ENCODE measurements at places on chromosomes 3 and 15. TPM values are rescaled to one million over a fixed set of nuclear protein-coding genes. Genes with fewer than 3 reads are reported as not detected.

DNA sequence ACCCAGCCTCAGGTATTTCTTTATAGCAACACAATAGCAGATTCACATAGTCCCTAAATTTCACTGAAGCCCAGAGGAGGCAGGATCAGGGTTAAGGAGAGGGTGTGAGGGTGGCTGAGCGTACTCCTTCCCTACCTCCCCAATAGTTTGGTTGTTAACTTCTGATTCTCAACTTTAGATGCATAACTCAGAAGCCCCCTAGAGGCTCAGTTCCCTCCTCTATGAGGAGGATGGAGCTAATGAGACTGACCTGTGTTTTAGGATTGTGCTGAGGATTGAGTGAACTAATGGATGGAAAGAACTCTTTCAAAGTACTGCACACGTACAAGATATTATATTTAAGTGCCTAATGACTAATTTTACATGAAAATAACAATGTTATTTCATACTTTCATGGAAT, 249.3 kb upstream of the SOX14 start:
- DNase-seq, result no peak
- H3K4me1 ChIP-seq, result no peaks in the 10 kb centered on the region
- H3K36me3 ChIP-seq, result no peaks in the 10 kb centered on the region

DNA sequence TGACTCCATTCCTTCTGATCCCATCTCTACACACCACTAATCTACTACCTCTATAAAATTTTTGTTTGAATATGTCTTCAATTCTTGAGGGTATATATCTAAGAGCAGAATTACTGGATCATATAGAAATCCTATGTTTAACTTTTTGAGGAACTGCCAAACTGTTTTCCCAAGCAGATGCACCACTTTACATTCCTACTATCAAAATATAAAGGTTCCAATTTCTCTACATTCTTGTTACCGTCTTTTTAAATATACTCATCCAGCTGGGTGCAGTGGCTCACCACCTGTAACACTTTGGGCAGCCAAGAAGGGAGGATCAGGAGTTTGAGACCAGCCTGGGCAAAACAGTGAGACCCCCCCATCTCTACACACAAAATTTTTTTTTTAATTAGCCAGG, 268.0 kb downstream of the SCAPER start:
- no peaks in the 10 kb centered on the region for H3K4me1 ChIP-seq
- H3K27me3 ChIP-seq, result no peaks in the 10 kb centered on the region
- no peak overlapping the region for H3K27ac ChIP-seq
- DNase-seq, result no peak
- H3K4me3 ChIP-seq, result no peak overlapping the region

- DNase-seq, result no peak
- H3K36me3 ChIP-seq, result peaks cover 4% of the 10 kb centered on the region
- peak overlapping the region; percentile 85 for H3K4me3 ChIP-seq
Measured at GRCh38 chr3:30628901-30629590, 22.6 kb downstream of the TGFBR2 start.

- peaks cover 17% of the 10 kb centered on the region for H3K36me3 ChIP-seq
- no peak overlapping the region for H3K27ac ChIP-seq
- DNase-seq, result no peak
- H3K4me3 ChIP-seq, result no peak overlapping the region
- H3K27me3 ChIP-seq, result no peaks in the 10 kb centered on the region
Measured at GRCh38 chr3:171168086-171168485, 141.6 kb upstream of the SLC2A2 start.

GRCh38 chr3:165185707-165186327, 10.4 kb downstream of the SLITRK3 start:
- no peak overlapping the region for H3K4me3 ChIP-seq
- peak; percentile 40 for DNase-seq
- H3K36me3 ChIP-seq, result no peaks in the 10 kb centered on the region
- H3K27ac ChIP-seq, result no peak overlapping the region

GRCh38 chr3:113668015-113668414, 28.4 kb downstream of the USF3 start:
- H3K4me3 ChIP-seq, result no peak overlapping the region
- no peaks in the 10 kb centered on the region for H3K27me3 ChIP-seq
- peaks cover 11% of the 10 kb centered on the region for H3K4me1 ChIP-seq
- H3K36me3 ChIP-seq, result peaks cover 3% of the 10 kb centered on the region

DNA sequence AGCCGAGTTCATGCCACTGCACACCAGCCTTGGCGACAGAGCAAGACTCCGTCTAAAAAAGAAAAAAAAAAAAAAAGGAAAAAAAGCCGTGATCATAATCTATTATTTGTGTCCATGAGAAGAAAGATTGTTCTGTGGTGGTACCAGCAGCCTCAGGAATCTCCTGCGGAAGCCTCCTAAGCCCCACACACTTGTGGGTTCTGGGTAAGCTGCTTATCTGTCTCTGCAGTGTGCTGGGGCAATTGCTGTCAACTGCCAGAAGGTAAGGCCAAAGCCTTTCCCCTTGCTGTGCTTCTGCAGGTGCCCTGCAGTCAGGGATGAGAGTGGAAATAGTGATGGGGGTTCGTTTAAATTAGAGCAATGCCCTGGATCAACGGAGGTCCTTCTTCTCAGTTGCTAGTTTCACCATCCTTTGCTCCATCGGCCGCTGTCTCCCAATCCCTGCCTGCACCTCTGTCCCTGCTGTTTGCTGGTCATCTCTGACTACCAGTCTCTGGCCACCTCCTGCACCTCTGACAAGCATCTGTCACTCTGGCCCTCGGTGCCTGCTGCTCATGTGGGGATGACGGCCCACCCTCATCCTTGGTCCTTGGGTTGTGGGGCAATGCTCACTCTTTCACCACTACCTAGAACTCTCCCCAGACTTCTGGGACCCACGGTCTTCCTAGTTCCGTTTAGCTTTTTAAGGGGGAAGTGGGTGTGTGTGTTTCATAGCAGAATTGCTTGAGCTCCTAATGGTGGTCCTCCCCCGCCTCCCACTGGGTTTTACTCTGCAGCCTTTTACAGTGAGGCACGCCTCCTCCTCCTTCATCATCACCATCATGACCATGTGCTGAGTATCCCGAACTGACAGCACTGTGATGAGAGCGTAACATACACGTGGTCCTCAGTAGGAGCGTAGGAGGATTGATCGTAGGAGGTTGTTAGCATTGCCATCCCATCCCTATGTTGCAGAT, 25.5 kb downstream of the CHRD start:
- no peaks in the 10 kb centered on the region for H3K4me1 ChIP-seq
- H3K4me3 ChIP-seq, result no peak overlapping the region
- no peak overlapping the region for H3K27ac ChIP-seq
- no peak for DNase-seq
- H3K36me3 ChIP-seq, result no peaks in the 10 kb centered on the region
- H3K27me3 ChIP-seq, result peaks cover 10% of the 10 kb centered on the region

DNA sequence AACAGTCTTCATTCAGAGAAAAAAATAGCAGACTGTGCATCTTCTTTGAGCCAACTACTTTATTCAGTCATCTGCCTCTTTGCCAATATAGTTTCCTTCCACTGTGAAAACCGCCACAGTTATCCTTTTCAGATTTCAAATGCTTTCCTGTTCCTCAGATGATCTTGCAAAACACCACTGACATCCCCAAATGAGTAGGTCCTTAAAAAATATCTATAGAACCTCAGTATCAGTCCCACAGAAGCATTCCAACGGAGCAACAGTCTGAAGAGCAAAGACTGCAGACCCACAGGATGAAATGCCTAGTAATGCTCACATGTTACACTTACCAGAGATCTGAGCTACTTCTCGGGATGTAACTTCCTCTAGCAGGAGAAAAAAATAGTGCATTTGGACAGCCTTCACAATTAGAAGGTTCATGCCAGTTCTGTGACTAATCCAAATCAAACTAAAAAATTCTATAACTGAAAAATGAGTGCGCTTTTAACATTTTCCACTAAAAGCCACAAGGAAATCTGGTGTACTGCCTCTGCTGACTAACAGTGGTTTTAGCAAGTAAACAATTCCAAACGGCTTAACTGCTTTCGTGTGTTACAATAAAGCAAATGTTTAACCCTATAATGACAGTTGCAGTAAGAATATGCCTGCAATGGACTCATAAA, at the start of gene ANKRD28:
ANKRD28 (minus strand) TSS at position 338 of the 662 bp plus-strand sequence. CDS start 1,458 bp downstream, outside the sequence.
- peak within 1 kb of the TSS; percentile 94 for H3K4me3 ChIP-seq
- peaks cover 8% of the 10 kb centered on the region for H3K36me3 ChIP-seq
- no peaks in the 10 kb centered on the region for H3K27me3 ChIP-seq
- H3K4me1 ChIP-seq, result peaks cover 88% of the 10 kb centered on the region

DNA sequence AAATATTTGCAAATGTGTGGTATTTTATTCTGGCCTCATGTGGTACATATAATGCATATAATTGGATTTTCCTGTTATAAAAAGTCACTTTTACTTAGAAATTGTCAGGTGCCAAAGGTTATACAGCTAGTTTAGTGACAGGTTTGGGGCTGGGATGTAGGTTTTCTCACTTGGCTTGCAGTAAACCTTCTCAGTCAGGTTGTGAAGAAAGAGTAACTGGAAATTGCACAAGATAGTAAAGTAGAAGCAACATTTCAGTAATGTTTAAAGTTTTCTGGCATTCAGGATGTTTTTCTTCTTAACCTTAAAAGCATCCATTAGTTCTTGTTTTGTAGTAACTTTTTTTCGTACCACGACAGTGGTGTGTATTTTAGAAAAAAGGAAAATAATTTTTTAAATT, 53.9 kb downstream of the MEF2A start:
- H3K4me3 ChIP-seq, result no peak overlapping the region
- peaks cover 38% of the 10 kb centered on the region for H3K4me1 ChIP-seq
- H3K36me3 ChIP-seq, result peaks cover 2% of the 10 kb centered on the region
- H3K27me3 ChIP-seq, result no peaks in the 10 kb centered on the region
- DNase-seq, result no peak

- H3K27ac ChIP-seq, result no peak overlapping the region
- no peak overlapping the region for H3K4me3 ChIP-seq
- H3K27me3 ChIP-seq, result no peaks in the 10 kb centered on the region
- no peaks in the 10 kb centered on the region for H3K36me3 ChIP-seq
Measured at GRCh38 chr15:74037171-74038117, 42.9 kb downstream of the PML start.

- H3K36me3 ChIP-seq, result no peaks in the 10 kb centered on the region
- no peak for DNase-seq
- H3K4me3 ChIP-seq, result no peak overlapping the region
- H3K4me1 ChIP-seq, result peaks cover 31% of the 10 kb centered on the region
- peaks cover 13% of the 10 kb centered on the region for H3K27me3 ChIP-seq
Measured at GRCh38 chr3:151900460-151900859, 27.0 kb downstream of the SUCNR1 start.

DNA sequence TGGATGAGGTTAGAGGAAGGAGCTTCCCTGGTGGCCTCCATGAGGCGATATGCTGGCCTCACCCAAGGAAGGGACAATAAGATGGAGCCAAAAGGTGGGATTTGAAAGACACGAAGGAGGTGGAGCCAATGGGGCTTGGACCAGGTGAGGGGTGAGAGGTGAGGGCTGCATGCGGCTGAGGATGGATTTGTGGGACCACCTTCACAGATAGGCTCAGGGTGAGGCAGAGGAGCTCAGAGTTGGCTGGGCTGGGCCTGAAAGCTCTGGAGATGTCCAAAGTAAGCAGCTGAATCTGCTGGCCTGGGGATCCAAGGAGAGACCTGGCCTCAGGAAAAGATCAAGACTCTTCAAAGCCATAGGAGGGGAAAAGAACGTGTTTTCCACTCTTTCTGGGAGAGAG, 49.8 kb downstream of the EXOG start:
- no peak overlapping the region for H3K27ac ChIP-seq
- no peaks in the 10 kb centered on the region for H3K27me3 ChIP-seq
- DNase-seq, result no peak
- H3K36me3 ChIP-seq, result no peaks in the 10 kb centered on the region
- H3K4me3 ChIP-seq, result no peak overlapping the region

DNA sequence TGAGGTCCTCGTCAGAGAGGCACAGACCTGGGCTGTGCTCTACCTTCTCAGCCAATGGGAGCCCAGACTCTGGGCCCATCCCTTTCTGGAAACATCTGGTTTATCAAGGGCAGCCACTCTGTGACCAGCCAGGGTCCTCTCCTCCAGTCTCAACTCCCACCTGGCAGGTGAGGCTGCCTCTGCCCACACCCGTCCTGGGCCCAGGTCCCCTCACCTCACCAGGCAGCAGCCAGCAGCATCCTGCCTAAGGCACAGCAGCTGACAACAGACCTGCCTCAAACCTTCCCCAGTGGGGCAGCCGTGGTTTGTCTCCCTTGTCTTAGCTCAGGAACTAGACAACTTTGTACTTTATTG, 8.7 kb upstream of the VIPR1 start:
- no peak overlapping the region for H3K27ac ChIP-seq
- H3K4me3 ChIP-seq, result no peak overlapping the region
- no peak for DNase-seq
- H3K27me3 ChIP-seq, result peaks cover 15% of the 10 kb centered on the region

DNA sequence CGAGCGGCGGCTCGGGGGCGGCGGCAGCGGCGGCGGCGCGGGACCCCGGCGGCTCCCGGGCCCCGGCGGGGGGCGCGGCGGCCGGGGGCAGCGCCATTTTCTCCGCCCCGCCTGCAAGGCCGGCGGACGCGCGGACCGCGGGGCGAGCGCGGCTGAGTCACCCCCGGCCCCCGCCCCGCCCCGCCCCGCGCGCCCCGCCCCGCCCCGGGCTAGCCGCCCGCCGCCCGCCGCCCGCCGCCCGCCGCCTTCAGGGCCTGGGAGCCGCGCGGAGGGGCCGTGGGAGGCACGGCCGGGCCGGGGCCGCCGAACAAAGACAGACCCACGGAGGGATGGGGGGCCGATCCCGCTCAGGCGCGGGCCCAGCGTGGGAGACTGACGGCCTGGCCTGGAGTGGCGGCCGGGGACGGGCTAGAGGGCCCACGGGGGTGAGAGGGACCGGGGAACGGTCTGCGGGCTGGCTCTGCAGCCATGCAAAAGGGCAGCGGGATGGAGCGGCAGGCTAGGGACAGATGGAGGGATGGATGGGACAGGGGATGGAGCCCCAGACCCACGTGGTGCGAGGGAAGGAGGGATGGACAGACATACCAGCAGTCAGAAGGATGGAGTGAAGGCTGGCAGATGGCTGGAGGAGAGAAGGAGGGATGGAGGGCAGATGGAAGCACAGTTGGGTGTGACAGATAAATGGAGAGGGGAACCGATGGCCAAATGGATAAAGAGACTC, at the start of gene EIF4E3:
EIF4E3 (minus strand) TSS at position 132 of the 721 bp plus-strand sequence; CDS start at position 97, 35 bp downstream.
- H3K4me3 ChIP-seq, result peak within 1 kb of the TSS; percentile 99
- H3K36me3 ChIP-seq, result peaks cover 7% of the 10 kb centered on the region
- H3K27ac ChIP-seq, result peak within 1 kb of the TSS; percentile 98
- DNase-seq, result peak; percentile 69
- peaks cover 72% of the 10 kb centered on the region for H3K4me1 ChIP-seq
- H3K27me3 ChIP-seq, result no peaks in the 10 kb centered on the region

DNA sequence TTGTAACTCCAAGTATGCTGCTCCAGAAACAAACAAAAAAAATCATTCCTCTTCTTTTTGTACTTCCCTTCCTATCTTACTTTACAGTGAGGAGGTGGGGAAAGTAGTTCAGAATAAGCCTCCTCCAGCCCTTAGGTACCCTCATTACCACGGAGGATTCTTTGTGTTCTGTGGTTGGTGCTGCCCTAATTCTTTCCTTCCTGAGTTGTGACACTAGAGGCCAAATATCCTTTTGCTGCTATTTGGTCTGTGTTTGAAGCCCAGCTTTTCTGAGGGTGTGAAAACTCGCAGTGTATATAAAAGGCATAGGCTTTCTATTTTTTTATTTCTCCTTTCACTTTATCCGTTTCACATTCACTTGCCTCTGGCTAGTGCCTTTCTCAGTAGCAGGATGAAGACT, 98.2 kb downstream of the HHLA2 start:
- no peak overlapping the region for H3K4me3 ChIP-seq
- H3K4me1 ChIP-seq, result no peaks in the 10 kb centered on the region
- no peak overlapping the region for H3K27ac ChIP-seq
- no peaks in the 10 kb centered on the region for H3K36me3 ChIP-seq
- no peak for DNase-seq

Gene SLC6A20
- not detected for total RNA-seq

Gene DUOX2
- 0.31 TPM for total RNA-seq

Gene IL17RB
- 0.26 TPM for total RNA-seq

Gene MEIS2
- not detected for total RNA-seq

Gene MME
- not detected for total RNA-seq

Gene LRRC31
- not detected for total RNA-seq

Gene ADGRG7
- total RNA-seq, result not detected

Gene CFAP100
- total RNA-seq, result not detected

Gene ARPP21
- total RNA-seq, result not detected

Gene SUSD5
- not detected for total RNA-seq

Gene ZNF385D
- total RNA-seq, result not detected

Gene WDR82
- total RNA-seq, result 120 TPM
